ENCODE measurements at places on chromosomes 2 and 18.

- no peak for DNase-seq
Measured at GRCh38 chr2:158544998-158545397, 88.2 kb downstream of the PKP4 start.

DNA sequence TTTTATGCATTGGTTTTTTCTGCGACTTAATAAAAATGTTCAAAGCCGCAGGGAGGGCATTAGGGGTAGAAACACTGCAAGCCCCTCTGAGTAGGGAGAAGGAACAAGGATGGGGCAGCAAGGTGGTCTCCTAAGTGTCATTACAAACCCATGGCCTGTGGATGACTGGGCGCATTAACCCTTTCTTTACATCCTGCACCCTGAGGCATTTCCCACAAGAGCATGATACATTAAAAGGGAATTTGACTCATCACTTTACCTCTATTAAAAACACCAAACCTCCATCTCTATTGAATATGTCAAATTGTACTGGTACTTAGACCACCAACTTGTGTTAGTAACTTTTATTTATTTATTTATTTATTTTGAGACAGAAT is 112.5 kb downstream of the VIT start:
- no peak for DNase-seq

GRCh38 chr2:217393585-217394032 is 533.7 kb upstream of the TNP1 start:
- DNase-seq, result no peak

- no peak for DNase-seq
Measured at GRCh38 chr2:226742347-226742746, 57.3 kb downstream of the IRS1 start.

DNA sequence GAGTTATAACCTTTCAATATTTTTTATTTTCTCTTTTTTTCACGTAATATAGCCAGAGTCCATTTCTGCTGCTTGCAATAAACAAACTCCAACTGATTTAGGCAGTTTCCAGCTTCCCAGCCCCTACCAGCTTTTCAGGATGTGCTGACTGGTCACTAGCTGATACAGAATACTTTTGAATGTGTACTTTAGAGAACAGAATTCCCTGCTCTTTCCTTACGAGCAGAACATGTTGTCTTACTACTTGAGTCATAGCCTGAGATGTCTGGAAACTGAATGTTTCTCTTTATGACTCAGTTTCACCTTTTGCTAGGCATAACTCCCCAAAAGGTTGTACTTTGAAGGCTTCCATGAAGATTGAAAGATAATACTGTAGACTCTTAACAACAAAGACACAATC is 44.5 kb upstream of the KCNE4 start:
- DNase-seq, result no peak

DNA sequence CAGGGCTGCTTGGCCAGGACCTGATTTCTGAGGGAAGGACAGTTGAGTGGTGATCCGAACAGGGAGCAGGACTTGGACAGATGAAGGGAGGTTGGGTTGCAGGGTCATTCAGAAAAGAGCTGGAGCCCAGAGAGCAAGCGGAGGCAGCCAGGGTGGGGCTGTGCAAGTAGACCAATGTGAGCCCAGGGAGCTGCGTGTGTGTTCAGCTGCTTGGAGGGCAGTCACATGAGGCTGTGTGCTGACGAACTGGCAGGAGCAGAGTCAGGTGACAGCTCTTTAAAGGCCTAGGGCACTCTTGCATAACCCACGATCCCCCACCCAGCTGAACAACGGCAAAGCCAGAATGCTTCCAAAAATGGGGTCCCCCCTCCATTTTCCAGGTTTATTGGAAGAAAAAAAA is 4.6 kb upstream of the MLPH start:
- no peak for DNase-seq

DNA sequence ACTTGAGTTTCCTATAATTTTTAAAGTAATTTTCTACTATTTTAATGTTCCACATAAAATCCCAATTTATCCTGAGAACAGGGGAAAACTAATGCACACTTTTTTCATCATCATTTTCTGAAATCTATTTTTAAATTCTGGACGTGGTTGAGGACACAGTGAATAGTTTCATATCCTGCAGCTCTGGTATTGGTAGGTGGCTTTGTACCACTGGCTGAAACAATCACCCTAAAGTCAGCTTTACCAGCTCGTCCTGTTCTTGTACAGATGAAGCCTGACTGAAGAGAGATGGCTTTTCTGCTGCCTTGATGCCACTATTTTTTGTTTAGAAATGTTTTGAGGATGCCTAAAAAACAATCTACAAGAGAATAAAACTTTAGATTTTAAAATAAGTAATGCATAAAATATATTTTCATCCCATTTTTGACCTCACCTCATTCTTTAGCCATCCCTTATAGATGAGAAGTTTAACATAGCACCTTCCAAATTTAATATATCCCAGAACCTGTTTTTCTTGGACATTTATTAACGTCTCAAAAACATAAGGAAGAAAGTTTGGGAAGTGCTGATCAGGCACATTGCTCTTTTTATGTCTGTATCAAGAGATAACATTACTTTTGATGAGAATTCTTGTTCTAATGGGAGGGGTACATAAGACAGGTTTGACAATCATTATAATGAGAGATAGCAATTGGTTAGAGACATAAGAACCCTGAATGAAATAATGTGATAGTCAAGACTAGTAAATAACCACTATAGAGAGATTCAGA is 80.9 kb downstream of the GALNT1 start:
- DNase-seq, result no peak

- no peak for DNase-seq
Measured at GRCh38 chr2:3758906-3759305, 55.5 kb downstream of the DCDC2C start.

DNA sequence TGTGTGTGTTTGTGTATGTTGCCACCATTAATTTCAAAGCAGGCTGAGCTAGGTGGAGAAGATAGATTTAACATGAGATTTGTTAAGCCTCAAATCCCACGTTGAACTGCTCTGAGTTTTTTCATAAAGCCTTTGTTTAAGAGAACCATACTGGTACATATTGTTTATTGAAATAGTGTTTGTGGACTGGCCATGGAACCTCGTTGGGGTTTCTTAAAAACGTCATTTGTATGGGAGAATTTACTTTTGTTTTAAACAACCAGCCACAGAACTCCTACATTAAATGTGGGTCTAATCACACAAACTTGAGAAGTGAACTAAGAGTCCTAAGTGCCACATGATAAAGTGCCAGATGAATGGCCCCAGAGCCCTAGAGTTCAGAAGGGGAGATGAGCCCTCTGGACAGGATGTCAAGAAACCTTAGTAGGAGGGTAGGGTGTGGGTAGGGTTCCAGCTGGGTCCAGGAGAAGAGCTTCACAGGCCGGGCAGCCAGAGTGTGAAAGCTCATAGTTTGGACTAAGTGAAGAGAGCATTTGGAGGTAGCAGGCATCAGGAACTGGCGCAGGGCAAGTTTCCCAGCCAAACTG is 120.6 kb upstream of the EML6 start:
- no peak for DNase-seq

GRCh38 chr2:126891681-126892500 is 6.8 kb upstream of the TEX51 start:
- DNase-seq, result no peak

DNA sequence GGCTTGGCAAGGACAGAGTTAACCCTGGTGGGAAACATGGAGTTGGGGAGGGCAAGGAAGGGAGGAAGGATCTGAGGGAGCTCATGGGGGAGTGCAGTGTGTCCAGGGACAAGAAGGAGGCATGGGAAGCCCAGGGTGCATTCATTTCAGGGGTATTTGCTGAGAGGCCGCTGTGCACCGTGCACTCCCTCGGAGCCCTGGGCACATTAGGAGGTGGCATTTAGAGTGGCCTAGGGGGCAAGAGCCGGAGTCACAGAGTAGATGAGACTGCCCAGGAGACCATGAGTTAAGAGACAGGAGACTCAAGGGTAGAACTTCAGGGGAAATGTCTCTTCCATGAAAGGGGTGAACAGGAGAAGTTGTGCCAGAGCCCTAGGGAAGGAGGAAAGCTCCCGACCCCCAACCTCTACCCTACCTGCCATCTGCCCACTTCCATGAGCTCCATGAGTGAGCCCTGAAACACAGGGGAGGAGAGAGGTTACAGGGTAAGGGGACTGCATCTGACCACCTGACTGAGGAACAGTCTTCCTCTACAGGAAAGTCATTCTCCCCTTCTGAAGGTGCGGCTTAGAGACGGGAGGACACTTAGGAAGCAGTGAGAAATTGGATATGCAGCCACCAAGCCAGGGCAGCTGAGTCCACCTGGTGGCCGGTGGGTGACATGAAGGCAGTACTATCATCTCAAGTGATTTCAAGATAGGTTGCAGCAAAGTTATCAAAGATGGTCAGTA is 58.5 kb upstream of the COPS8 start:
- peak; percentile 18 for DNase-seq

GRCh38 chr2:119823734-119824334 is 64.1 kb downstream of the PTPN4 start:
- peak; percentile 32 for DNase-seq

GRCh38 chr2:241933179-241933911 is 63.8 kb downstream of the RTP5 start:
- DNase-seq, result no peak

- DNase-seq, result no peak
Measured at GRCh38 chr18:76524900-76525698, 30.1 kb upstream of the ZNF516 start.

DNA sequence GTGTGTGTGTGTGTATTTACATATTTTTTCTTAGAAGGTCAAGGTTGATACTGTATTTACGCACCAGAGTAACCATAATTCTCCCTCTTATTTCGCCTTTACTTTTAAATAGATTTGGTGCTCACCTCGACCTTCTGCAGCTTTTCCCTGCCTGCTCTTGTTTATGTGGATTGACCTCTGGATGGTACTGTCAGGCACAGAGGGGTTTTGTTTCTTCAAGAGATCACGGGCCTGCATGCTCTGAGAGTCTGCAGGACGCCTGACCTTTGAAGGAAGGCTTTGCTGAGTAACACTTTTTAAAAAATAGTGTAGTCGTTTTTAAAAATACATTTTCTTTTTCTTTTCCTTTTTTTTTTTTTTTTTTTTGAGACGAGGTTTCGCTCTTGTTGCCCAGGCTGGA is 18.1 kb upstream of the EFHD1 start:
- DNase-seq, result no peak

- DNase-seq, result no peak
Measured at GRCh38 chr2:239306274-239307220, 94.3 kb downstream of the HDAC4 start.

DNA sequence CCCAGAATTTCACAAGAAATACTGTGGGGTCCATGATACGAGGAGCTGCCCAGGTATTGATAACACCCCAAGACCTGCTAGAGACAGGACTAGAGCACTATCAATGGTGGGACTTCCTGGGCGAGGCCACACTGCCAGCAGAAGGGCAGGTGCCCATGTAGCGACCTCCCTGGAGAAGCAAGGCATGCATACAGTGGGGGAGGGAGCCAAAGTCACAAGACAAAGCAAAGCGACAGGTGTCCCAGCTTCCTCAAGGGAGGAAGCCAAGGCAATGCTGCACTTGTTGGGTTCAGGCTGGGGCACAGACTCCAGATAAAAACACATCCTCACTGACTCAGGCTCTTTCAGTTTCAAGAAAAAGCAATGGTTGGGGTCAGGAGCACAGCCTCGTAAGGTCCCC is 7.5 kb downstream of the CD207 start:
- no peak for DNase-seq

DNA sequence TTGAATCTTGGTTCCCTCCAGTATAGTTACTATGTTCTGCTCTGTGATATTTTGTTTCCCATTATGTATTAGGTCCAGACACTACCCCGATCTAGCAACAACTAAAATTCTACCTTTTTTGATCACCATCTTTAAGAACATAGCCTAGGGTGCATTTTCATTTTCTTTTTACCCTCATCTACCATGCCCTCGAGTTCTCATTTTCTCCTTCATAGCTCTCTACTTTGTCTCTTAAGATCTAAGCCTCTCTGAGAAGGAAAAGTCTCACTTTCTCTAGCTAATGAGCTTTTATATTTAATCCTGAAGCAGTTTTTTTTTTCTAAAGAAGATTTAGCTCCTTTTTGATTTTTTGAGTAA is 1089.4 kb upstream of the SLC39A10 start:
- no peak for DNase-seq

DNA sequence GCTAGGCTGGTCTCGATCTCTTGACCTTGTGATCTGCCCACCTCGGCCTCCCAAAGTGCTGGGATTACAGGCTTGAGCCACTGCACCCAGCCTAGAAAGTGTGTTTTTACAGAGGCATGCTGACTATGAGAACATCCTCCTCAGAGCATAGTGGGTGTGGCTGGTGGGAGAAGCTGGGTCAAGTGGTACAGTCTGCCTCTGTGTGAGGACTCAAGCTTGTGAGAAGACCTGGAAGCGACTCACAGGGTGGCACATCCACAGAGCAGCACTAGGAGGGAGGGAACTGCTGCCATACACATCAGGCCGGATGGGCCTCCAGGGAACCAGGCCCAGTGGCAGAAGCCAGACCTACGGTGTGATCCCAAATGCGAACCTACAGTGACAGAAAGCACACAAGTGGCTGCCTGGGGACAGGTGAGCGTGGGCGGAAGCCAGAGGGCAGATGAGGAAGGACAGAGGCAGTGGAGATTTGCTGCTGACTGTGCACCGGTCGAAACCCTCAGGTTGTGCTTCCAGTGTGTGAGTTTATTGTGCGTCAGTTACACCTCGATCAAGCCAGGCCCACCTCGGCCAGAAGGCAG is 8.9 kb downstream of the ARHGEF4 start:
- no peak for DNase-seq

DNA sequence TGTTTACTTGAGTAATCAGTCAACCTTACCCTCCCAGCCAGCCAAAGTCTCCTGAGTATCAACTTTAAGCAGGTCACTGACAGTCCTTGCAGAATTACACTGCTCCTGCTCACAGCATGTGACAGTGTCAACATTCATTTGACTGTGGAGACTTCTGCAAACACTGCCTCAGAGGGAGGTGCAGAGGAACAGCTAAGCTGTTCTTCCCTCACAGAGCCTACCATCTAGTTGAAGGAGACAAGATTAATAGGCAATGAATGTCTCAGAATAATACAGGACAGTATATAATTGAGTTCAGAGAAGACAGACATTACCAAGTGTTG is 11.9 kb downstream of the SLC14A2 start:
- no peak for DNase-seq

DNA sequence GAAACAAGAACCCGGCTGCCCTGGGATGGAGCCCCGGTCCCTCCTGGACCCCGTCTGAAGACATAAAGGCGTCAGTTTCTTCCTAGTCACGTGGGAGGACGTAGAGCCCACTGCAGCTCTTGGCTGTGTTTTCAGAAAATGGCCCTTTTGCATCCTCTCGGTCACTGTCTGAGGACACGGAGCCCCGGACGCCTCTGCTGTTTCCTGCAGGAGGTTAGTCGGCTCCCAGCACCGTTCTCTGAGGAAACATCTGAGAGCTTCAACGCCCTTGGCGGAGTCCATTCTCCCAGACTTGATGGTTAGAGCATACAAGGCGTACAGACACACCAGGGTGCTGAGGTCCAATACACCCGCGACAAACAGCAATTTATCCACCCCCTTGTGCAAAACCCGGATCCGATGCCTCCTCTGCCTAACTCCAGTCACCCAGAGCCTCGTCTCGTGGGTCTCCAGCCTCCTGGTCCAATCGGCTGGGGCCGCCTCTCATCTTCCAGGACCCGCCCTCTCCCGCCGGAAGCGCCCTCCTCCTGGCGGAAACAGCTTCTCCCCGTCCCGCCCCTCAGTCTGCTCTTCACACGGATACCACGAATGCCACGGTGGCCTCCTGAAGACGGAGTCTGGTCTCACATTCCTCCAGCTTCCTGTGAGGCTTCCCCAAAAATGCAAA is 119.4 kb downstream of the TMEM18 start:
- DNase-seq, result no peak
